ENCODE measurements at places on chromosomes 16 and 17.

GRCh38 chr17:10875430-10875851 lies 37.6 kb upstream of the PIRT start:
- no peak for DNase-seq

- no peak for DNase-seq
Observed at GRCh38 chr16:65671071-65671470, 549.2 kb upstream of the CDH11 start.

- DNase-seq: no peak
Observed at GRCh38 chr17:37752482-37752881, 7.6 kb upstream of the HNF1B start.

DNA sequence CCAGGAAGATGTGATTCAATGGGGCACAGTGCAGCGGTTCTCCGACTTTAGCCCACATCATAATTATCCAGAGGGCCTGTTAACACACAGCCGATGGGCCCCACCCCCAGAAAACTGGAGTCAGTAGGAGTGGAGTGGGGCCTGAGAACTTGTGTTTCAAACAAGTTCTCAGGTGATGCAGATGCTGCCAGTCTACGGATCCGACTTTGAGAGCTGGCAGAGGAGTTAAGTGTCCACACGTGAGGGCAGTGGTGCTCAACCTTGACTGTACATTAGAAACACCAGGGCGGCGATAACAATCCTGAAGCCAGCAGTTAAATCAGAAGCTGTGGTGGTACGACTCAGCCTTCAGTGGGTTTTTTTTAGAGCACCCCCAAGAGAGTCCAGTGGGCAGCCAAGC lies 75.0 kb downstream of the GPRC5B start:
- no peak for DNase-seq

DNA sequence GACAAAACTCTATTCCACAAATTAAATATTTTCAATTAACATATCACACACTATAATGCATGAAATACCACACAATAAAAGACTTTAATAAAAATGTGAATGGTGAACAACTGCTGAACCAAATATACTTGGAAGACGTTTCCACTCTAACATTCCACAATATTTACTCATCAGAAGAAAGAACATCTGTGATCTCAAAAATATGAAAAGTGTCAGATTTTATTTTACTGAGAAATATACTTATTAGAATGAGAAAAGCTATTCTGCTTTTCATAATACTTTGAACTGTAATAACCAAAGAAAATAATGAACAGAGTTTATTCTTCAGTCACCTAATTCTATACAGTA lies 181.8 kb upstream of the AXIN2 start:
- DNase-seq: no peak

GRCh38 chr17:31004160-31004559 lies 33.3 kb downstream of the RNF135 start:
- no peak for DNase-seq

GRCh38 chr17:46820592-46821450 lies 2.3 kb upstream of the WNT3 start:
- no peak for DNase-seq

- DNase-seq: no peak
Observed at GRCh38 chr16:84214451-84215066, 23.6 kb downstream of the ADAD2 start.

- peak; percentile 84 for DNase-seq
Observed at GRCh38 chr17:29084541-29085146, 41.7 kb downstream of the PIPOX start.

DNA sequence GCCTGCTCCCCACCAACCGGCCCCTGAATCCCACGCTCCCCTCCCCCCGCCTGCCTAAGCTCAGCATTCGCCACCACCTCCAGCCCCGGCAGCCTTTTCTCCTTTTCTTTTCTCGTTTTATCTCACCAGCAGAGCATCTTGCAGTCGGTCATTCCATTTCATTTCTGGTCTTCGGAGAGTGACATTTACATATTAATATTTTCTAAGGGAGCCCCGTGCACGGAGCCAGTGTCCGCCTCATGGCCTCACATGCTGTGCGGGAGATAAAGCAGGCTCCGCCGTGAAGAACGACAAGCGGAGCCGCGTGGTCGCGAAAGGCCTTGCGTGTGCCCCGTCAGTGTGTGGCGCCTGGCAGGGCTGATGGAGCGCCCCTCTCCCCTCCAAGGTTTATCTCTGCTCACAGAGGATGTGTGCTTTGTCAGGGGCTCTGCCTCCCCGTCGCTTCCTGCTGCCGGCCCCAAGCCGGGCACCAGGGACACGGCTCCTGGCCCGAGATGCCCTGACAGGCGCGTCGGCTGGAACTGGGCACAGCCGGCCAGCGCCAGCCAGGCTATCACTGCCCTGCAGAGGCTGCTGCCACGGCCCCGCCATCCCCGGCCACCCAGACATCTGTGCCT lies 95.5 kb upstream of the GSE1 start:
- no peak for DNase-seq

- DNase-seq: no peak
Observed at GRCh38 chr17:4665027-4665426, 23.5 kb upstream of the ALOX15 start.

DNA sequence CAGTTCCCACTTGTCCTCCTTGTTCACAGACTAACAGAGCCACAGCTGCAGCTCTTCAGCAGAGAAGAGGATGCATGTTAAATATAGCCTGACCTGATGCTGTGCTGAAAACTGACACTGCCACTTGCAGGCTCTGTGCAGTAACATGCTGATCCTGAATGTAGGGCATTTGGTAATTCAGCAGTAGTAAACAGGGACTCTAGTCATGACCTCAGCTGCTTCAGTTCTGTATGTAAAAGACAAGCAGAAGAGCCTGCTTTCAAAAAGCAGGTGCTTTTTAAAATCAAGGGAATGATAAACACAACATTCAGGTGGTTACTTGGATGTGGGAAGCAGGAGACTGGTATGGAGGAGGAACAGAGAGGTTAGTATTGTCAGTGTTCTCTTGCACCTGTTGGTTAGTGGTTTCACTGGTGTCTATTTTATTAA lies 33.8 kb downstream of the ESRP2 start:
- no peak for DNase-seq

GRCh38 chr17:77763023-77763422 lies 195.5 kb upstream of the TNRC6C start:
- DNase-seq: no peak

- DNase-seq: no peak
Observed at GRCh38 chr16:89999831-90000574, 19.3 kb downstream of the DBNDD1 start.

DNA sequence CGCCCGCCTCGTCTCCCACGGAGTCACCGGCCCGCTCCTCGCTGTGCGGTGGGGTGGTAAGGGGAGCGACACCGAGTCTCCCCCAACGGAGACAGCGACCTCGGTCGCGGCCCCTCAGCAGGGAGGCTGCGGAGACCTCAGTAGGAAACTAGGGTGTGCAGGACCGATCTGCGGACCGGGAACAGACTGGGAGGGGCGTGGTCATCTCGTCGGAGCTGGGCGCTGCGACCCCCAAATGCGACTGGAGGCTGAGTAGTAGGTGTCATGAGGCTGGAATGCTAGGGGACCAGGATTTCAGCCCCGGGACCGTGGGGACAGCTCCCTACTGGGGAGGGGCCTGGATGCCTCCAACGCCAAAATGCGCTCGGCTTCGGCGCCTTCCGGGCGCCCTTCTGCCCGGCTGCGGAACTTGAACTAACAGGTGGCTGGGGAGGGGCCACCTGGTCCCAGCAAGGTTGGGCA lies 1.3 kb downstream of the CACNG4 start:
- no peak for DNase-seq

DNA sequence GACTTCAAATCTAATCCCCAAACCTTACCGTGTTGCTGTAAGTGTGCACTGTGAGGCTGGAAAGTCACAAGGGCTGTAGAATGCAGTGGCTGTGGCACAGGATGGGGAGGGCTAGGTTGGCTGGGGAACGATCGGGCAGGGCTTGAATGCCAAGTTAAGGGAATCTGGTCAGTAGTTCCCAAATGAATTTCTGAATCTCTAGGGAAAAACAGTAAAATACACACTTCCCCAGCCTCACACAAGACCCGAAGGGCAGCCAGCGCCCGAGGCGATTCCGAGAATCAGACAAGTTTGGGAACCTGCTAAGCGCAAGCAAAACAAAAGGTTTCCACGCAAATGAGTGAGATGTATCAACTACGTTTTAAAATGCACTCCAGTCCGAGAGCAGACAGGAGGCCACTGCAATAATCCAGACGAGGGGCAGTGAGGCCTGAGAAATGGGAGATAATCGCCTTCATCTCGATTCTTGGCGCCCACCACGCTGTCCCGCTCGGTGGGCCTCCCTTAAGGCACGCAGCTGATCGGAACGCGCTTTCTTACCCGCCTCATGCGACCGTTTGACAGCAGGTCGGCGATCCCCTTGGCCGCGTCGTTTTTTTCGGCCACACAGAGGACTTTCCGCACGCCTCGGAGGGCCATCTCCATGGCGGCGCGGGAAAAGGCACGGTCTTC lies 599 bp downstream of the TOP3A start:
- no peak for DNase-seq

- no peak for DNase-seq
Observed at GRCh38 chr17:78343543-78344201, 16.2 kb downstream of the SOCS3 start.

- DNase-seq: no peak
Observed at GRCh38 chr17:78154903-78155811, 9.0 kb downstream of the C17orf99 start.

- DNase-seq: no peak
Observed at GRCh38 chr17:50406578-50406977, 9.3 kb upstream of the LRRC59 start.

DNA sequence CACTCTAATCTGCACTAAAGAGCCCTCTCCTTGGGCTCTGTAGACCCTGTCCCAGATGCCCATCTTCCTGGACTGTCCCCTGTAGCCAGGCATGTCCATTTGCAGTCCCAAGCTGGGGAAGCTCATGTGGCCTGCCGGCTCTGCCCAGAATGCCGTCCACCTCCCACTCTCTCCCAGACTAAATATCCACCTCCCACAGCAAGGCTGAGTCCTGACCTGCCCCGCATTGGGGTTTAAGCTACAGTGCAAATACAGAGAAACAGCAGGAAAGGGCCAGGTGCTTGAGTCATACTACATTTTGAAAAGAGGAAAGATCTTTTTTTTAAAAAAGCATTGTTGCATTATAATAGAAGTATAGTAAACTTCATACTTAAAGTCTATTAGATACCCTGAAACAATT lies 3.0 kb downstream of the ST6GALNAC2 start:
- DNase-seq: no peak

GRCh38 chr16:58051821-58052603 lies 26.5 kb downstream of the MMP15 start:
- DNase-seq: no peak

DNA sequence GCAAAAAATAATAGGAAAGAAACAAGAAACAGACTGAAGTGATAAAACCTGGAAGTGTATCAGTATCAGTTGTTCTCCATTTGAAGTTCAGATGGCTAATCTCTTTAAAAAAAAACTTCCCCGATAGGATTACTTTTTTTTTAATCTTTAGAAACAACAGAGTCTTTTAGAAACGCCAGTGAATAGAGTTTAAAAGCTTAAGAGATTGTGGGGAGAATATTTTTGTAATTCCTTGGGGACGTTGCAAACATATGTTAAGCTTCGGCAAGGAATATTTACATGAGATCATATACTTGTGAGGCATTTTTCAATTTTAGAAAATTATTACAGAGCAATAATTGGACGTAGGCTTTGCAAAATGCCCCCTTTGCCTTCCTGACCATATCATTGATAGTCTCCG lies 13.2 kb downstream of the MAF start:
- DNase-seq: no peak

DNA sequence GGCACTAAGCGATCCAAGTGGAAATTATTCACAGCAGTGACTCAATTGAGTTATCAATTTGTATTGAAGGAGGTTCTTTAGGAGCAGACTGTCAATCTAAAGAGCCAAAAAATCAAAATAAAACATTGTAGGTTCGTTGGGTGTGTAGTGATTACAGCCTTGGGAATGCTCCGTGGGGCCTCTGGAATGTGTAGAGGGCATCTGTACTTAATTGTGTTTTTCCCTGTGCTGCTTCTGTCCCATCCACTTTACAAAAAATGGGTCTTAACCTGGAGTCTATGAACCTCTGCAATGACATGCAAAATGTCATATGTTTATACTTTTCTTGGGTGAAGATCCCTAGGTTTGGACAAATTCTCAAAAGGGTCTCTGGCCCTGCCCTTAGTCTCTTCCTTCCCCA lies 215.1 kb downstream of the CCDC182 start:
- no peak for DNase-seq

DNA sequence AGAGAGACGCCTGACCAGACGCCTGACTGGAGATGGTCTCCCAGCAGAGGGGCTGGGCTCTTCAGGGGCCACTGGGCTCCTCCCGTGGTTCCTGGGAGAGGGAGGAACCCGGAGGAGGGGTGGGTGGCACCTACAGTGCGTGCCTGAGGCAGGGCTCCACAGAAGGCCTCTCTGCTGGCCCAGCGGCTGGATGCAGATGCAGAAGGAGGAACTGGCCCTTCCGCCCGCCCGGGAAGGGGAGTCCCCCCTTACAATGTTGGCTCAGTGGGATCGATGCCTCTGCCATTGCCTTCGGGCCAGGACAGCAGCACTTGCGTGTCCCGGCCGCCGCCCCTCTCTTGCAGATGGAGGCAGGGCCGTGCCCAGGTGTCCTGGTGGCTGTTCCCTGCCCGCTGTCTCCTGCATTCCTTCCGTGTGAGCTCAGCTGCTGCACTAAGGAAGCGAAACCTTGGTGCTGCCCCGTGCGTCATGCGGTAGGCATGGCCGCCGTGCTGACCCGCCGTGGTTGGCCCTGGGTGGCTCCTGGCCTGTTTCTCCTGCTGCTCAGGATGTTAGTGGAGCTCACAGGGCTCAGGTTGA lies 15.1 kb downstream of the BAIAP2 start:
- no peak for DNase-seq

GRCh38 chr16:77969861-77970260 lies 52.5 kb upstream of the CLEC3A start:
- no peak for DNase-seq

GRCh38 chr17:50783193-50783660 lies 15.9 kb upstream of the ANKRD40CL start:
- DNase-seq: peak; percentile 78

GRCh38 chr17:58995247-58995940 lies 111.3 kb downstream of the TRIM37 start:
- DNase-seq: no peak

DNA sequence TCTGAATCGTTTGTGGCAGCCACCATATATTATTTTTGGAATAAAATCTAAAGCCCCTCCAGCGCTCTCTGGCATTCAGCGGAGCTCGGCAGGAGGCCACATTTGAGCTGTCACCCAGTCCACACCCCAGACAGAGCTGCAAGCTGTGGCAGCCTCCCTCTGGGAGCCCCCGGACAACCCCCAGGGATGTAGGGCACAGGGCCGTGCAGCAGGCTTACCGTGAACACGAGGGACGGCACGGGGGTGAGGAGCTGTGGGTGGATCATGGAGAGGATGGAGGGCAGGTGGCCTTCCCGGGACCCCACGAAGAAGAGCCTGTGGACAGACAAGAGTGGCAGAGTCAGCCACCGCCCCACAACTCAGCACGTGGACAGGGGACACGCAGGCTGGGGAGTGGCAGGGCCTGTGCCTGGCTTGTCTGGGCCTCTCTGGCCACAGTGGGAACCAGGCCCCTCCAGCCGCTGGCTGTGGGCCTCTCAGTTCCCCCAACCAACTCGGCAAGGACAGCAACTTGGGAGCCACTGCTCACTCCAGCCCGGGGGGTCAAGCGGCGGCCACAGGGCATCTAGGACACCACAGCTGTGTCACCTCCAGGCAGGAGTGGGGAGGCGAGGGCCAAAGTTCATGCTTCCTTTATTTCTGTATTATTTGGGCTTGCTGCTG lies 31.5 kb downstream of the SLC7A5 start:
- no peak for DNase-seq

Data from NCI-H2081 treated with DMSO at 0.1 percent for 48 hours (cell line).